ENCODE measurements at places on chromosomes 1 and 21.

- DNase-seq, result no peak
These were observed 88.9 kb downstream of the CRB1 start for GRCh38 chr1:197356723-197357533.

DNA sequence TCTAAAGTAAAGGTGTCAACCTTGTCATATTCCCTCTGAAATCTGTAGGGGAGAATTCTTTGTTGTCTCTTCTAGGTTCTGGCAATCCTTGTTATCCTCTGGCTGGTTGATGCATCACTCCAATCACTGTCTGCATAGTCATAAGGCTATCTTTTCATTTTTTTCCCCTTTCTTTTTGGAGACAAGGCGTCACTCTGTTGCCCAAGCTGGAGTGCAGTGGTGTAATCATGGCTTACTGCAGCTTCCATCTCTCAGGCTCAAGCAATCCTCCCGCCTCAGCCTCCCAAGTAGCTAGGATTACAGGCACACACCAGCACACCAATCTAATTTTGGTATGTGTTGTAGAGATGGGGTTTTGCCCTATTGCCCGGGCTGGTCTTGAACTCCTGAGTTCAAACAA, 12.9 kb downstream of the DPYD start:
- no peak for DNase-seq

DNA sequence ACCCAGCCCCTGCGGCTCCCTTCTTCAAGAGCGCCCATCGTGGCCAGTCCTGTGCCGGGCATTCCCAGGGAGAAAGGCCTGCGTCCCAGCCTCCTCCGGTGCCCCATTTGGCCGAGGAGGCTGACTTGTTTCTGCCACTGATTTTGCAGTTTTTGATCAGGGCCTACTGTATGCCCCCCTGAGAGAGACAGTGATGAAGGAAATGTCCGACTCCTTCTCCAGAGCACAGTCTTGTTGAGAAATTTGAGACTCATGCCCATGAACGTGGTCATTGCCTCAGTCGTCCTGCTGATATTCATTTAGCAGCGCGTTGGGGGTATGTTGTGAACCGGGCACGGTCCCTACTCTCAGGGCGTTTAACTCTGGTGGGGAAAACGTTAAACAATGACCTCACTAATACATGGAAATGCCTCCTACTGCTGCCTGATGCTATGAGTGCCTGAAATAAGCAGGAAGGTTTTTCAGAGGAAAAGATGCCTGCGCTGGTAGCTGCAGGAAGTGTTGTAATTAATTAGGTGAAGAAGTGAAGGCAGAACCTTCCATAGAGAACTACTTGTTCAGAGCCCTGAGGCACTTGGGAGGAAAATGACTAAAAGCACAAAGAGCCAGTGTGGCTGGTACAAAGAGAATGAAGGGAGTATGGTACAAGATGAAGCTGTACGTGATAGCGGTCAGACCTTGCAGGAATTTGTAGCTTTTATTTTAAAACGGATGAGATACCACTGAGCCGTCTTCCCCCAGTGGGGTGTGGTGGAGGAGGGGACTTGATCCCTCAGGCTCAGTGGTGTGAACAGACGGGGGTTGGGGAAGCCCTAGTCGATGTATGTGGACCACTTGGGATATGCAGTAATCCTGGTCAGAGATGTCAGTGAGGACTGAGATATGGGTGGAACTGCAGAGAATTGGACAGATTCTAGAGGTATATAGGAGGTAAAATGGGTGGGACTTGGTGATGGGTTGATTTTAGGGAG, 730 bp downstream of the ZCCHC17 start:
- DNase-seq, result no peak

GRCh38 chr1:209662879-209663327, 10.7 kb upstream of the LAMB3 start:
- no peak for DNase-seq

GRCh38 chr1:91701472-91701869, 184.5 kb downstream of the TGFBR3 start:
- no peak for DNase-seq

DNA sequence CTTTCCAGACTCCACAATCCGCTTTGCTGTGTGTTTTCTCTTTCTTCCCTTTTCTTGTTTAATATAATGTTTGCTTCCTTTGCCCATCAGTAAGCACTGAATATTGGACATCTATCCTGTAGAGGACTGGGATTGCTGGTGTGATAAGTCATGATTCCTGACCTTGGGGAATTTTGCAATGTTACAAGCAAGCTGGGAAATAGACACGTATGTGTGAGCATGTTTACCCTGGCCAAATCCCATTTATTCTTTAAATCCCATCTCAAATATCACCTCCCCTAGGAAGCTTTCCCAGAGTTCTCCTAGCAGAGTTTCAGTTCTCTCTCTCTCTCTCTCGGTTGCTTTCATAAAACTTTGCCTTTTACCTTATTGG, 155.3 kb downstream of the ROR1 start:
- DNase-seq, result no peak

DNA sequence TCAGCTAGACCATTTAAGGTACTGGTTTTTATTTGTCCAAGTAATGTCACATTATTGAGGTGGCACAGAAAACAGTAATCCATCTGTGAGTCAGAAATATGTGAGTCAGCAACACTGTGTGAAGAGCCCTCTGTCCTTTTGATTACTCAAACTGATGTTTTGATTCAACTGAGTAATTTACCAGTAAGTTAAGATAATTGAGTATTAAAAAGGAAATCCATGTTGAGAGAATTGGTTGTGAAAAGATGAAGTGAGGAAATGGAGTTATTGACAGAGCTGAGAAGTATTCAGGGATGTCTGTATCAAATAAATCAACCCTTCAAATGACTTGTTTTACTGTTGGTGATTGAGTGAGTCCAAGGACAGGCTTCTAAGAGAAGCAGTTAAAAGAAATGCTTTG, 302.7 kb upstream of the SGIP1 start:
- no peak for DNase-seq

GRCh38 chr1:236009191-236009590, 55.7 kb downstream of the NID1 start:
- DNase-seq, result no peak
